Activated CD4-positive, alpha-beta memory T cell treated with anti-CD3 and anti-CD28 coated beads, Interleukin-2, amount 10 ng/mL, durations not matched to agents 7 days and 5 days (primary cell): ENCODE measurements at places on chromosomes 2 and 18. TPM values are rescaled to one million over a fixed set of nuclear protein-coding genes. Genes with fewer than 3 reads are reported as not detected.

Gene CYRIA
- 0.10 TPM for total RNA-seq

Gene KIAA2012
- total RNA-seq = not detected

Gene UGT1A10
- total RNA-seq = not detected

Gene B3GNT7
- total RNA-seq = 0.15 TPM

Gene BBS5
- total RNA-seq = 1.1 TPM

Gene STPG4
- not detected for total RNA-seq

Gene TCF7L1
- total RNA-seq = not detected

Gene LAMA3
- total RNA-seq = 0.18 TPM

Gene ITGB6
- total RNA-seq = not detected

Gene CPLX4
- total RNA-seq = not detected

Gene LDLRAD4
- 22.4 TPM for total RNA-seq

Gene IL36B
- not detected for total RNA-seq

Gene TXNL1
- 55.5 TPM for total RNA-seq

Gene IL36A
- total RNA-seq = not detected

Gene TUBB8B
- not detected for total RNA-seq

Gene GLI2
- 0.75 TPM for total RNA-seq

Gene ASPRV1
- total RNA-seq = 0.98 TPM

Gene CTNNA2
- total RNA-seq = not detected

Gene GATA6
- total RNA-seq = not detected

Gene UGT1A5
- total RNA-seq = not detected

Gene DGUOK
- 75.6 TPM for total RNA-seq

Gene IGFBP5
- not detected for total RNA-seq

Gene HTR2B
- 0.13 TPM for total RNA-seq

Gene RNU2-63P
- 16.1 TPM for total RNA-seq

Gene CFAP210
- not detected for total RNA-seq

Gene ARHGAP15
- 167 TPM for total RNA-seq

Gene ANKRD29
- total RNA-seq = not detected

Gene ANKAR
- 7.0 TPM for total RNA-seq

Gene ST6GAL2
- total RNA-seq = not detected

Gene STK25
- total RNA-seq = 98.8 TPM

Gene PAX8
- total RNA-seq = 1.7 TPM

Gene COBLL1
- not detected for total RNA-seq

Gene SIX2
- total RNA-seq = not detected

Gene INPP5D
- total RNA-seq = 157 TPM

Gene CD28
- 205 TPM for total RNA-seq

Gene FOXD4L1
- 0.18 TPM for total RNA-seq

Gene ZCCHC2
- 51.7 TPM for total RNA-seq

Gene RSAD2
- 119 TPM for total RNA-seq

Gene DARS1
- 151 TPM for total RNA-seq

Gene BMP10
- not detected for total RNA-seq

Gene MARS2
- total RNA-seq = 9.6 TPM

Gene SP5
- not detected for total RNA-seq

Gene DAPL1
- total RNA-seq = not detected

Gene CABLES1
- 2.7 TPM for total RNA-seq

Gene PRSS56
- not detected for total RNA-seq

Gene TTLL4
- 29.2 TPM for total RNA-seq

Gene EPB41L3
- 0.86 TPM for total RNA-seq

Gene CCNYL1
- 6.1 TPM for total RNA-seq

Gene SULT1C4
- not detected for total RNA-seq

Gene SNED1
- total RNA-seq = 32.6 TPM

Gene FBXO41
- 13.3 TPM for total RNA-seq
